ENCODE measurements at places on chromosomes 5 and 9.

DNA sequence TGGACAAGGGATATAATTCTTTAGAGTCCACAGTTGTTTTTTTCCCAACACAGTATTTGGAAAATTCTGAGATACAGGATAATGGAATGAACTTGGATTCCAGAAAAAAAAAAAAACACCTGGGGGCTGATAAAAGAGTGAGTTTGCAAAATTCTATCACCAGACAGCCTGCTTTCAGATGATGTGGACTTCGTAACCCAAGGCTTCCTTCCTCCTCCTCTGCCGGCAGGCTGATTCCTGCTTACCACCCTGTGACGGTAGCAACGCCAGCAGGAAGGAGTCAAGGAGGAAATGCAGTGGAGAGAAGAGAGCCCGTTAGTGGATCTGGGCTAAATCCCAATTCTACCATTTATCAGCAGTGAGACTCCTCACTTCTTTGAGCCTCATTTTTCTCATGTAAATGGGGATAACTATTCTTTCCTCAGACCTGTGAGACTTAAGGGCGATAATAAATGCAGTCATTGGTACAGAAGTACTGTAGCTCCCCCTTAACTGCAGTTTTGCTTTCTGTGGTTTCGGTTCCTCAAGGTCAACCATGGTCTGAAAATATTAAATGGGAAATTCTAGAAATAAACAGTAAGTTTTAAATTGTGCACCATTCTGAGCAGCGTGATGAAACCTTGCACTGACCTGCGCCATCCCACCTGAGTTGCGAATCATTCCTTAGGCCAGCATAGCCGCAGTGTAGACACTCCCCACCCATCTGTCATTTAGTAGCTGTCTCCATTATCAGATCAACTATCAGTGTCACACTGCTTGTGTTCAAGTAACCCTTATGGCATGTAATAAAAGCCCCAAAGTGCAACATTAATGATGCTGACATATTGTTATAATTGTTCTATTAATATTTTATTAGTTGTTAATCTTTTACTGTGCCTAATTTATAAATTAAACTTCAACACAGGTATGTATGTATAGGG, 71.4 kb downstream of the DCP2 start:
- no peak for DNase-seq

DNA sequence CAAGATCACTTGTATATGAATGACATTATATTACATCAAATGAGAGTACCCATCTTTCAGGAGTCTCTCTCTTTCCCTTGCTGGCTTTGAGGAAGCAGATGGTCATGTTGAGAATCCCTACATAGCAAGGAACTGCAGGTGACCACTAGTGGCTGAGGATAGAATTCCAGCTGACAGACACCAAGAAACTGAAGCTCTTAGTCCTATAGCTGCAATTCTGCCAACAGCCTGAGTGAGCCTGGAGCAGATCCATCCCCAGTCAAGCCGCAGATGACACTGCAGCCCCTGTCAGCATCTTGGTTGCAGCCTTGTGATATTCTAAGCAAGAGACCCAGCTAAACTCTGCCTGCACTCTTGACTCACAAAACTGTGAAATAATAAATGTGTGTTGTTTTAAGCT, 531.5 kb downstream of the CSNK1G3 start:
- no peak for DNase-seq

DNA sequence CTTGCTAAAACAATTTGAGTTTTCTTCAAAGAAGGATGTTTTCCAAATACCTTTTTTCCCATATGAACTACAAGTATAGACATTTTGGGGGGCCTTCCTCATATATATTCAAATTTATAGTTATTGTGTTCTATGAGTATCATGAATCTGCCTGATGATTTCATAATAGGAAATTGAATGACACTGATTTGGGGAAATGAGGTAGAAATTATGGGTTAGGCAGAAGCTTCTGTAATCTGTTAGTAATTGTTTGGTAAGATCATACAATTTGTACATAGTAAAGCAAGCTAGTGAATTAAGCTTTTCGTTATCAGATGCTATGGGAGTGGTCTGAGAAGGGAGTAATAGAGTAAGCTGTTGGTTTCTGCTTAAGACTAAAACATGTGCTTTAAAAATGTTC, 98.0 kb downstream of the TRIO start:
- no peak for DNase-seq

DNA sequence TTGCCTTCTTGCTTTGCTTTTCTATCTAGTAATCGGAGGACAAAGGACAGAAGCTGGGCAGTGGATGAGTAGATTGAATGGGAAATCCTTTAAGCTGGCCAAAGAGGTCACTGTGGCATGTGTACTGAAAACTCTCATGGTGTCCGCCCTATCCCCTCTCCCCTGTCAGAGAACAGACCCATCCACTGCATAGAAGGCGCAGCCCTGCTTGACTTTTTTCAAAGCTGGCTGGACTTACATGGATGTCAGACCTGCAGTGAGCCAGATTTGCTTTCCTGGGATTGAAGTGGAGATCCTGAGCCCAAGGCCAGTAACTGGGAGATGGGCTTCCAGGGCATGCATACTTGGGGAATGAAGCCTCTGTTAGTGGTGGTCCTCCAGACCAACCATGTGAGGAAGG, 329.5 kb downstream of the TRPM3 start:
- DNase-seq = no peak

DNA sequence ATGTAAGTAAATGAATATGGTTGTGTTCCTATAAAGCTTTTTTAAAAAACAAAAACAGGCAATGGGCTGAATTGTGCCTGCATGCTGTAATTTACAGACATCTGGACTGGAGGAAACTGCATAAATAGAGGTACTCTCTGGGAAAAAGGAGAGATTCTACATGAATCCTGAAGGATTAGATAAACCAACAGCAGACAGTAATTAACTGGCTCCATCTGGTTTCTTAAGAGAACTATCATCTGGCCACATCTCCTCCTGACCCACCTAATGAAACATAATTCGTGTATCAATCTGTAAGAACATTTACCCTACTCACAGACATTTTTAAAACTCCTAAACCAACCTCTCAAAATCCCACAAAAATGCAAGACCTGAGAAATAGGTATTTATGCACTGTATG, 528.1 kb upstream of the ST8SIA4 start:
- DNase-seq = no peak

- no peak for DNase-seq
These were observed 130.0 kb upstream of the MAP1B start for GRCh38 chr5:71977311-71977710.

DNA sequence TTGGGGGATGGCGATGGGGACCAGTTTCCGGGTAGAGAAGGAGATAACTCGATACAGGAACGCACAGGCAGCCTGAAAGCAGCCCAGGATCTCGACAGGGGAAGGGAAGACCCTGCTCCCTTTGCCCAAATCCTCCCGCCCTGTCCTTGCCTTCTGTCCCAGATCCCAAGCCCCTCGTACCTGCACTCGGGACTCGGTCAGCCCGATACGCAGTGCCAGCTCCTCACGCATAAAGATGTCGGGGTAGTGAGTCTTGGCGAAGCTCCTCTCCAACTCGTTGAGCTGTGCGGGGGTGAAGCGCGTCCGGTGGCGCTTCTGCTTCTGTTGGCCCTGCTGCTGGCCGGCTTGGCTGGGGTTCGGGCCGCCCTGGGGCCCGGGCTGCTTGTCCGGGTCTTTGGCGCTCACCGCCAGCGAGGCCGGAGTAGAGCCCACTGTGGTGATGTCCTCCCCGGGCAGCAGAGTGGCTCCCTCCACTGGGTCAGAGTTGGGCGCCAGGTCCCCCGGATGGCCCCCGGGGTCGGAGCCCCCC, 1.8 kb downstream of the OTP start:
- DNase-seq = no peak

- DNase-seq = no peak
These were observed 140.3 kb downstream of the NMUR2 start for GRCh38 chr5:152264645-152265254.
